ENCODE measurements at places on chromosomes 6 and 20.

GRCh38 chr6:21137700-21138335 is 455.7 kb upstream of the SOX4 start:
- DNase-seq, result no peak

DNA sequence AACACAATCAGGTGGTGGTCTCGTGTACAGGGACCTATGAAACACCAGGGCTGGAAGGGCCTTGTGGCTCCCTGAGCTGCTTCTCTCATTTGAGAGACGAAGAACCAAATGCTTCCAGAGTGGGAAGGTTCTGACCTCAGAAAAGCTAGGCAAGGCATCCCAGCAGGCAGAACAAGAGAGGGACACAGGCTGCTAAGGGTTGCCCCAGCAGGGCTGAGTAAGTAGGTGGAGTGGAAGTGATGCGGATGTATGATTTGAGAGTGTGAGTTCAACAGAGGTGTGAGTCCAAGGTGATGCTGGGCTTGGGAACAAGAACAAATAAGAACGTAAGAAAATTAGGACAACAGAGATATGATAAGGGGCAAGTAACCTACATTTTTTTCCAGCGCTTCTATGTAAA is 147.8 kb downstream of the BACH2 start:
- no peak for DNase-seq

DNA sequence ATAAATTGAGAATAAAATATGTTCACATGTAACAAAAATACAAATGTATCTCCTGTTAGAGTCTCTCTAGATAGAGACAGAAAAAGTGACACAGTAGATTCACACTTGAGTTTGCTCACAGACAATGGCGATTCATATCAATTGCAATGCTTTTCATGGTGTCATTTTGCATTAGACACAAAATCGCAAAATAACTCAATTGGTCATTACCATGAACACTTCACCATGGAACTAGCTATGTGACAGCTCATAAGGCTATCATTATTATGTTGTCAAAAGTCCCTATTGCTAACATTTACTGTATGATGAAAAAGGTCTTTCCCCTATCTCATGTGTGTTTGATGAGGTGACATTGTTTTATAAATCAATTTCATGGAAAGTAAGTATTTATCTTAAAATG is 249.5 kb upstream of the AGPAT4 start:
- no peak for DNase-seq

DNA sequence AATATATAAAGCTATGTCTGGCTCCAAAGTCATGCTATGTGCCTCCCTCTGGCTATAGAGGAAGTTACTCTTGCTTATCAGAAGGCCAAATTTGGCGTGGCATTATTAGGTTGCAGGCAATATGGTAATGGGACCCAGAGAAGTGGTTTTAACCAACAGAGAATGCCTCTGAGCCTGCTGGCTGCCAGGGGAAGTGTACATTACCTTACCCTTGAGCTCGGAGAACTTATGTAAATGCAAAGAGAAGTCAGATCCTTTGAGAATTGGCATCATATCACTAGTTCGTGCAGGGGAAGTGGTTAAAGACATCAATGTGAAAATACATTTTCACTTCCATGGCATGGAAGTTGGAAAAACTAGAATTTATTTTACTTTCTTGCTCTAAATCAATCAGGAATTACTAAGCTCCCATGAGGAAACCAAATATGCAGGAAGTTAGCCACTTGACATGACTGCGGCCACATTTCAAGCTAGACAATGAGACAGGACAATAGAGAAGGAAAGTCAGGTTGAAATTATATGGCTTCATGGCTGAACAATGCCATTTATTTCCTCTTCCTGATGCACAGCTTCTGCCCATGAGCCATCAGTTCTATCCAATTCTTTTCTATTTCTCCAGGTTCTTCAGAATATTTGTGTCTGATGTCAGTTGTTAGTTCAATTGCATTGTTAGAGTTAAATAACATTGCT is 134.0 kb upstream of the PHACTR1 start:
- no peak for DNase-seq

GRCh38 chr6:159875194-159875593 is 15.6 kb upstream of the MAS1 start:
- DNase-seq, result no peak

DNA sequence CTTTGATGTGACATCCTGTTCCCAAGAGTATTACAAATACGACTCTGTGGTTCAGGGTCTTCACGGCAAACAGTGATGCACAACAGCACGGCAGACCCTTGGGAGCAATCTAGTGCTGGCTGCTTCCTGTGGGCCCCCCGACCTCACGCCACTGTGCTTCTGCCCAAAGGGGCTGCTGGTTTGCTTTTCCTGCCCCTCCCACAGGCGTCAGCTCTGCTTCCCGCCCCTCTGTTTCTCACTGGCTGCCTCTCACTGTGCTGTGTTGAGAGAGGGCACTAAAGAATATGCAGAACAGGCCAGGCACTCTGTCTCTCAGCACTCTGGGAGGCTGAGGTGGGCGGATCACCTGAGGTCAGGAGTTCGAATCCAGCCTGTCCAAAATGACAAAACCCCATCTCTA is 554.5 kb upstream of the AGPAT4 start:
- no peak for DNase-seq

DNA sequence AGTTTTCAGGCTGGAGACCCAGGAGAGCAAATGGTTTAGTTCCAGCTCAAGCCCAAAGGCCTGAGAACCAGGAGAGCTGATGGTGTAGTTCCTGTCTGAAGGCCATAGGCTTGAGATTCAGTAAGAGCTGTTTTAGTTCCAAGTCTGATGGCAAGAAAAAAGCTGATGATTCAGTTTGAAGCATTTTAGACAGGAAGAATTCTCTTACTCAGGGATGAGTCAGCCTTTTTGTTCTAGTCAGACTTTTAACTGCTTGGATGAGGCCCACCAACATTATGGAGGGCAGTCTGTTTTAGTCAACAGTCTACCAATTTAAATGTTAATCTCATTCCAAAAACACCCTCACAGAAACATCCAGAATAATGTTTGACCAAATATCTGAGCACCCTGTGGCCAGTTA is 2.5 kb downstream of the ZSCAN26 start:
- DNase-seq, result no peak

- DNase-seq, result no peak
Measured at GRCh38 chr6:145813285-145814034, 1.1 kb downstream of the FBXO30 start.

DNA sequence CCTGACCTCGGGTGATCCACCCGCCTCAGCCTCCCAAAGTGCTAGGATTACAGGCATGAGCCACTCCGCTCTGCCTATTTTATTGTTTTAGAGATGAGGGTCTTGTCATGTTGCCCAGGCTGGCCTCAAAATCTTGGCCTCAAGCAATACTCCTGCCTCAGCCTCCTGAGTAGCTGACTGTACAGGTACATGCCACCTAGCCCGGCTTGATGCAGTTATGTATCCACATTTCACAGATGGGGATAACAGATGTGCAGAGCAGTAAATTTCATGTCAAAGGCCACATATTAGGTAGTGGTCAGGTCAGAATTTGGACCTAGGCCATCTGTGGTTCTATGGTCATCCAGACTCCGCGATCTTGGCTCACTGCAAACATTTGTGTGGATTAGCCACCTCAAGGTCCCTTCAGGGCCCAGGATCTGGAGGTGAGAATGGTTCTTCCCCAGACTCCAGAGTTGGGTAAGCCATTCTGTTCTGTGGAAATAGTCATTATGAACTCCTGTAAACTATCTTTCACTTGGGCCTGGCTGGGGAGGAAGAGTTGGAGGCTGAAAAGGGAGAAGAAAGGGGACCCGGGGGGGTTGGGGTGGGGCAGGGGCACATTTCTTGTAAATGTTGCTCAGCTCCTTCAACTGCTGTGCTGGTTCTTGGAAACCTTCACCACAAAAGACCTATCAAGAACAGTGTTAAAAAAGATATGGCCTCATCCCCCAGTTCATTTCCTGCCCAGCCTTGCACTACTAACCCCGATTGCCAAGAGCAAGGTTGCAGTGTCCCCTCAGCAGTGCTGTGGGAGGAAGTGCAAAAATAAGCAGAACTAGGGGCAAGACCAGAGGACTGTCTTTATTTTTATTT is 13.0 kb downstream of the PIM1 start:
- DNase-seq, result no peak

DNA sequence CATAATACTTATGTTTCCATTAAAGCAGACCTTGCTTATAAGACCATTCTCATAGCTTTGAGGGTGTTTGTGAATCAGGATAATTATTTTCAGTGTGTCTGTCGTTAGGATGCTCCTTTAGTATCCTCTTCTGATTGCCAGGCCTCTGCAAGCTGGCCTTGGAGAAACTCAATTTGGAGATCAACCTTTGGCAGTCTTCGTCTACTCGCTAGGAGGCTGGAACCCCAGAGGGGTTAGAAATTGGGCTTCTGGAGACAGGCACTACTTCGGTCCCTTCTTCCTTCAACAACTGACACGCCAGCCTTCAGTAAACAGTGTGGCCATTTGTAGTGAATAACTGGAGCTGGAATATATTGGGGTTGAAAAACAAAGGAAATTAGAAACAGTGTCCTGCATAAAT is 100.8 kb upstream of the CITED2 start:
- DNase-seq, result no peak

DNA sequence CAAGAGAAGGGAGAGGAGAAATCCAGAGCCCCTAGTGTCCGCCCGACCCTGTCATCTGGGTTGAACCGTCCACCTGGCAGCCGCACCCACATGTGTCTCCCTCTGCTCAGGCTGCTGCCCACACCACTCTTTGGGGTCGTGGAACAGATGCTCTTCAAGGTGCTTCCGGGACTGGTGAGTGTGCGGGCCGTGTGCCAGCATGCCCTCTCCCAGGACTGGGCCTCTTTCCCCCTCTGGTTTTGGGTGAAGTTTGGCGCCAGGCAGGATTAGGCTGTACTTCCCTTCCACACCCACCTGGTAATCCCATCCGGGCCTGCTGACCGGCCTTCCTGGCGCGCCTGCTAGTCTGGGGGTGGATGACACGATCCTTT is 7.9 kb downstream of the BPIFB3 start:
- DNase-seq, result no peak

DNA sequence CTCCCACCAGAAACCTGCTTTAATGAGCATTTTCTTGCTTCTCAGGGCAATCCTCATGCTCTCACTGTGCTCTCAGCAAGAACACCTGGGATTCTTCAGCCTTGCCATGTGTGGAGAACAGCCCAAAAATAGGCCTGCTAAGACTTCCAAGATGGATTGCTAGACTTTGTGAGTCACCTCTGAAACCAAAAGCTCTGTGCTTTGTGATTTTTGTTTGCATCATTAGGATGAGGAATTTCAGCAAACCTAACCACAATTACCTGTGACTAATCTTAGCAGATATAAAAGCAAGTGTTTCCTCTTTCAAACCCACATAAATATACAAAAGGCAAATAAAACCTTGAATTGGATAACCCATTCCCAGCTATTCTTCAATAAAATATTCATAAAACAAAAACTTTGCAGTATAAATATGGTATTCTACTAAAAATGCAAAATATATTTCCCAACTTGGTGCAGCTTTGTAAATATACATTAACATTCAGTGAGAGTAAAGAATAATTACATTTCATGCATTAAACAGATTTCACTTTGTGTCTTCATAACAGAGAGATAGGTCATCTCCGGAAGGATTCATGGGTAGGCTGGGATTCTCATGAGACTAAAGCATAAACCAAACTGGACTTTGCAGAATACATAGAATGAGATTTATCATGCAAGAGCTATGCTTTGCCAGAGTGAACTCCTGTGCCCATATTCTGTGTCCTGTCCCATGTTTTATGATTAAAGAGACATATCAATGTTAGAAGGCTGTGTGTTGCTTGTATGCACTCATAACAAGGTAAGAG is 33.5 kb downstream of the TPBG start:
- DNase-seq, result no peak

- DNase-seq, result no peak
Measured at GRCh38 chr20:57389695-57390603, 1.2 kb upstream of the RBM38 start.

All from activated CD4-positive, CD25-positive, alpha-beta regulatory T cell (primary cell).